ENCODE measurements at places on chromosomes 1 and 21. TPM values are rescaled to one million over a fixed set of nuclear protein-coding genes. Genes with fewer than 3 reads are reported as not detected.

- no peak for DNase-seq
These were observed 299.7 kb upstream of the KAZN start for GRCh38 chr1:14298806-14299205.

- DNase-seq = no peak
These were observed 17.0 kb upstream of the SH2D2A start for GRCh38 chr1:156833603-156834002.

DNA sequence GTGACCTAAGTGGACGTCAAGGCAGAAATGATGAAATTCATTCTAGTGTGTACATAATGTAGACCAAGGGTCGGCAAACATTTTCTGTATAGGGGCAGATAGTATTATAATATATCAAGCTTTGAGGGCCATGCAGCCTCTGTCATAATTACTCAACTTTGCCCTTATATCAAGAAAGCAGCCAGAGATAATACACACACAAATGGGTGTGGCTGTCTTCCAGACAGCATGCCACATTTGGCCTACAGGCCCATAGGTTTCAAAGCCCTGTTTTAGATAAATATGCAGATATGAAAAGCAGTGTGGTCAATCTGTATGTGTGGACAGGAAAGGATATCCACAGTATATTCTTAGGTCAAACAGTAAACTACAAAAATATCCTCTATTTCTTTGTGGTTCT lies 320.1 kb upstream of the FMN2 start:
- no peak for DNase-seq

Gene ILDR2
- 4.4 TPM for total RNA-seq

DNA sequence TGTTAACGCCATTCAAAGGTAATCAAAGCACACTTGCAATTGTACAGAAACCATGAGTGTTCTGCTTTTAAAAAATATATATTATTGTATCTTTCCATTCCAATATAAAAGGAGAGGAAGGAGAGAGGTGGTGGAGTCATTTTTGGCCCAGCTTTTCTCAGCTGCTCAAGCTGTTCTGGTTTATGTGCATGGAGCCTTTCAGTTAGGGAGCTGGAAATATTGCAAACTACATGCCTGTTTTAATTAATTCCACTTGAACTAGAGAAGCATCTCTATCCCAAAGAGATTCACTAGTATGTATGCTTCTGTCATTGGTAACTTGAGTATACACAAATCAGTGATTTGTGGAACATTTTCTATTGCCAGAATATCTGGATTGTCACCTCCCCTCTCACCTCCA lies 28.5 kb upstream of the C1orf105 start:
- DNase-seq = no peak

DNA sequence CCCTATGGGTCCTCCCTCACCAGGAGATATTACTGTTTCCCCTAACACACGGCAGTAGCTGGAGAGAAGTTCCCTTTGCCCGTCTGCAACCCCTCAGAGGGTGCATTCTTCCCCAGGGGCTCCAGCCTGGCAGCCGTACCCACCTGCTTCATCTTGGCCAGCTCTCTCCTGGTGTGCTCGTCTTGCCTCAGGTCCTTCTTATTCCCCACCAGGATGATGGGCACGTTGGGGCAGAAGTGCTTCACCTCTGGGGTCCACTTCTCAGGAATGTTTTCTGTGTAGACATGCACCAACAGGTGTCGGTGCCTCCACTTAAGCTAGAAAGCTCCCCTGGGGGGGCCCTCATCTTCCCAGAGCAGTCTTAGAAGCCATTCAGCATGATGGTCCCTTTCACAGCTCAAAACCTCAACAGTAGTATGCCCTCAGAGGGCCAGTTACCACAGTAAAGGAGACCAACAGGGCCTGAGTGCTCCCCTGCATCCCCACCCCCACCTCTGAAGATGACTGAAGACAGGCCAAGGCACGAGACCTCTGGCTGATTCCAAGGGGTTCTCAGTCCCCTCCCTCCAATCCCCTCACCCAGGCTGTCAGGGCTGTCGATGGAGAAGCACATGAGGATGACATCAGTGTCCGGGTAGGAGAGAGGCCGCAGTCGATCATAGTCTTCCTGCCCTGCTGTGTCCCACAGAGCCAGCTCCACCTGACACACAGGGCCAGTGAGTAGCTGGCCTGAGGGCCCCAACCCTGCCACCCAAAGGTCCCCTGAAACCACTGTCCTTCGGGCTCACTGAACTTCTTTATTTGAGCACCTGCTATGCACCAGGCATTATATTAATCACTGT lies 4.3 kb downstream of the RHOC start:
- no peak for DNase-seq

Gene CDA
- total RNA-seq = 5.1 TPM

Gene PCSK9
- total RNA-seq = 3.8 TPM

DNA sequence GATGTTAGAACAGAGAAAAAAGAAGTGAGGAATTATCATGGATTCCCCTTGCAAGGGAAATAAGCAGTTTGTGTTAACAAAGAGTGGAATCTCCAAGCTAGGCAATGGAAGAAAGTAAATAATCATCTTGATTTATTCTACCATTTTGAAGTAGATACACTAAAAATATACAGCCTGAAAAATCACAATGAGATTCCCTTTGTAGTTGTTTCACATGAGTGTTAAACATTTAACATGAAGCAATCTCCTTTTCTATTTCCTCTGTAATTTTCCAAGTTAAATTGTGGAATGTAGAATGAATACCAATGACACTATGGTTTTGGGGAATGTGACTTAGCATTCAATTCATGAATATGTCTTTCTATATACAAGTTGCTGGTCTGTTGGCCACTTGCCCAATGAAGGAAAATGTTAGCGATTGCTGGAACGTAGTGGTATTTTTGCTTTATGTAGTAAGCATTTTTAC lies 5.7 kb downstream of the TGFB2 start:
- no peak for DNase-seq
